ENCODE measurements at places on chromosomes 11 and 22.
A peak's percentile ranks its signal among the peaks of the same experiment; 100 is the strongest.

GRCh38 chr11:7924536-7924935 is 6.5 kb downstream of the OR10A6 start:
- DNase-seq = no peak

GRCh38 chr11:14444441-14445189 is 55.0 kb downstream of the COPB1 start:
- DNase-seq = no peak

DNA sequence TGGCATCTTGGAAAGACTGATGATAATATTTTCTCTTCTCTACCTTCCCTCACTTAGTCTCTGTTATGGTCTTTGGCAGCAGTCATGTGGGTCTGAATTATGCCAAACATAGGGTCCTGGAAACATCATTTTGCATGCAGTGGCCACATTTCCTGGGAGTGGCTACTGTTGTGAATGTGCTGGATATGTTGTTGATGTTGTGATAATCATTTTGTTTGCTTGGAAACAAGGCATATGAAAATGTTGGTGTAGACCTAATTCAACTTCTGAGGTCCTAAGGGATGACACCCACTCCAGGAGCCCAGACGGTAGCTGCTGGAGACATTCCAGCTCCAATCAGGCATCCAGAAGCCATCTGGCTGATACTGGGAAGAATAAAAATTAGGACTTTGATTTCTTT is 109.7 kb downstream of the DCDC1 start:
- no peak for DNase-seq

DNA sequence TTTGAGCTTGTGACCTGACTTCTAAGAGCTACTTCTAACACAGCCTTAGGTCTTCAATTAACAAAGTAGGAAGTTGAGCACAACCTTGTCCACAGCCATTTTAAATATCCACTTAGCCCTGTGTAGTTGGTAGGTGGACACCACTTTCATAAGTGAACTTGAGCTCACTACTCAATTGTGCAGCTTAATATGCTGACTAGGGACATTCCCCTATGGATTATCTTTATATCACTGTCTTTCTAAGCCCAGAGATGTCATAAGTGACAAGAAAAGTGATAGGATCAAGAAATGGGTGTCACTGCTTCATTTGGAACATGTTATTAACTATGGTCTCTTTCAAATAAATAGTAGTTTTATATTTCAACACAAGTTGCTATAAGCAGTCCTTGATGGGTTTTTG is 4.0 kb upstream of the ATP5MG start:
- DNase-seq = no peak

GRCh38 chr11:6618117-6619003 is 862 bp downstream of the TPP1 start:
- no peak for DNase-seq

DNA sequence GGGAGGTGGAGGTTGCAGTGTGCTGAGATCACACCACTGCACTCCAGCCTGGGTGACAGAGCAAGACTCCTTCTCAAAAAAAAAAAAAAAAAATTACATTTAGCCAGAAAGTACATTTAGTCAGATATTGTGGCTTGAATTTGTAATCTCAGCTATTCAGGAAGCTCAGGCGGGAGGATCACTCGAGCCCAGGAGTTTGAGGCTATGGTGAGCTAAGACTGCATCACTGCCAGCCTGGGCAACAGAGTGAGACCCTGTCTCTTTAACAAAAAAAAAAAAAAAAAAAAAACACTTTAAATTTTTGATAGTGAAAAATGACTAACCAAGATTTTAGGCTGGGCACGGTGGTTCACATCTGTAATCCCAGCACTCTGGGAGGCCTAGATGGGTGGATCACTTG is 27.3 kb downstream of the MRTFA start:
- DNase-seq = no peak

GRCh38 chr11:118620529-118621070 is 13.2 kb downstream of the PHLDB1 start:
- DNase-seq = no peak

DNA sequence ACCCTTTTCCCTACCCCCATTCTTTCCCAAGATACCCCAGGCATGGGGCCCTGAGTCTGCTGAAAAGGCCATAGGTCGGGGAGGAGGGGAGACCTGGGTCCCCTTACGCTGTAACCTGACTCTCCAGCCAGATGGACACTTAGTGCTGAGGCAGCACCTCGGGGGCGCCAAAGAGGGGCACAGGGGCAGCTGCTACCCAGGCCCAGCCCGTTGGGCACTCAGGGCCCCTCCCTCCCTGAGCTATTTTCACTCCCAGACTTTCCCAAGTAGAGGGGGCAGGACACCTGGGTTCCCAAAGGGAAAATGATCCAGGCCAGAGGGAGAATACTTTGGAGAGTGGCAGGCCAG is 933 bp downstream of the ACTN3 start:
- DNase-seq = no peak

DNA sequence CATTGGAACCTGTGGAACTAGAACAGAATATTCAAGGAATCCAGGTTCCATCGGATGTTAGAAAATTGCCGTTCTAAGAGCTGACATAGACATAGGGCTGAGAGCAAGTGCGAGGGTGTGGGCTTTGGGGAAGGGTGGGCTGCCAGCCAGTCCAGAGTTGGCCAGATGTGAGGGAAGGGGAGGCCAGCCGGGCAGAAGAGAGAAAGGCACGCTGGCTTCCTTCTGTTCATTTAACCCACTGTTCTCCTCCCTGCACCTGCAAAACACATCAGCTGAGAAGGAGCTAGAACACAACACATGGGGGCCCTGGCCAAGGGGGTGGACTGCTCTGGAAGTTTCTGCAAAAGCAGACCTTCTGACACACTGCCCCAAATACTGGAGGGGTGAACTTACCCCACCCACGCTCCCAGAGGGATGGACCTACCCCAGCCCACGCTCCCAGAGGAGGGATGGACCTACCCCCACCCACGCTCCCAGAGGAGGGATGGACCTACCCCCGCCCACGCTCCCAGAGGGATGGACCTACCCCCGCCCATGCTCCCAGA is 98.0 kb downstream of the SHANK2 start:
- DNase-seq = peak; percentile 40

DNA sequence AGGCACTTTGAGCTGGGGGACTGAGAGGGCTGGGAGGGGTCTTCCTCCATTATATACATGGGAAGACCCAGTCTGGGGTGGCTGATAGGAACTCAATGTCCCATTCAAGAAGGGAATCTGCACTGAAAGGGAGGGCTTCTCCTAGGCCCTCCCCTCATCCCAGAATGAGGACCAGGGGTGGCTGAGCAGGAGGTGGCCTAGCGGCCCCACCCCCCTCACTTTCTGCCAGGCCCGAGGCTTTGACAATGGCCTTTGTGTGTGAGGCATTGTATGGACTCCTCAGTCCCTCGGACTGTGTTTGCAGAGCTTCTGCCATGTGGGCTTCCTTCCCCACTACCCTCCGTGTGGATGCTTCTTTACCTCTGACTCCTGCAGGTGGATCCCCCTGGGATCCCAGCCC is 65.7 kb downstream of the NECTIN1 start:
- no peak for DNase-seq

DNA sequence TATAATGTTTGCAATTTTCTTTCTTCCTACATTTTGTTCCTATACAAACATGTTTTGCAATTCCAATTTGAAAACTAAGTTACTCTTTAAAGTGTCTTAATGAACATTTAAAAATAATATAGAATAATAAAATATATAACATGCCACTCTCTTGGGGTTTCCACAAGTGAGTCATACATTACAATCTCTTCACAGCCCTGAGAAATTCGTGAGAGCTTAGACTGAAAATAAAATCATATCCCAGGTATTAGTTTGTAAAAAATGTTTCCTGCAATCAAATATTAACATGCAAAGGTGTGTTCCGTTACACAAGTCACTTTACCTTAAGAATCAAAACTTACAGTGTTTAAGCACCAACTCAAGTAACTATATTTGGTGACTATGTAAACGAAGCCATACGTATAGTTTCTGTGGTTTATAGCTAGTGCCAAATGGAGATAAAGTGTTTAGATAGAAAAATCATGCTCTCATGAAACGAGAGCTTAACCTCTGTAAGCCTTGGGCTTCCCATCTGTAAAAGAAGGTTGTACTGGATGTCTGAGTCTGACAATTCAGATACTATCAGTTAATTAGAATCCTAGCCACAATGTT is 253.6 kb upstream of the ANO3 start:
- no peak for DNase-seq

DNA sequence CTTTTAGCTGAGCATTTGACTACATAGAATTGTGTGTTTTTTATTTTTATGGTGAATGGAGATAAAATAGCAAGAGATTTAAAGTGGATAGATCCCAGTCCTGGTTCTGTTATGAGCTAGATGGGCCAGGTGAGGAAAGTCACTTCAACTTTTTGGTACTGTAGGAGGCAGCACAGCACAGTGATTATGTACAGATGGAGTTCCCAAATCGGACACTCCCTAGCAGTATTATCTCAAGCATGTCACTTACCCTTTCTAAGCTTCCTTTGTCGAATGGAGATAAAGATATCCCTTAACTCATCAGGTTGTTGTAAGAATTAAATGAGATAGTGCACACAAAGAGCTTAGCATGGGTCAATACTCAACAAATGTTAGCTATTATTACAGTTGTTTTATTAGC is 5.3 kb downstream of the EXPH5 start:
- DNase-seq = no peak

DNA sequence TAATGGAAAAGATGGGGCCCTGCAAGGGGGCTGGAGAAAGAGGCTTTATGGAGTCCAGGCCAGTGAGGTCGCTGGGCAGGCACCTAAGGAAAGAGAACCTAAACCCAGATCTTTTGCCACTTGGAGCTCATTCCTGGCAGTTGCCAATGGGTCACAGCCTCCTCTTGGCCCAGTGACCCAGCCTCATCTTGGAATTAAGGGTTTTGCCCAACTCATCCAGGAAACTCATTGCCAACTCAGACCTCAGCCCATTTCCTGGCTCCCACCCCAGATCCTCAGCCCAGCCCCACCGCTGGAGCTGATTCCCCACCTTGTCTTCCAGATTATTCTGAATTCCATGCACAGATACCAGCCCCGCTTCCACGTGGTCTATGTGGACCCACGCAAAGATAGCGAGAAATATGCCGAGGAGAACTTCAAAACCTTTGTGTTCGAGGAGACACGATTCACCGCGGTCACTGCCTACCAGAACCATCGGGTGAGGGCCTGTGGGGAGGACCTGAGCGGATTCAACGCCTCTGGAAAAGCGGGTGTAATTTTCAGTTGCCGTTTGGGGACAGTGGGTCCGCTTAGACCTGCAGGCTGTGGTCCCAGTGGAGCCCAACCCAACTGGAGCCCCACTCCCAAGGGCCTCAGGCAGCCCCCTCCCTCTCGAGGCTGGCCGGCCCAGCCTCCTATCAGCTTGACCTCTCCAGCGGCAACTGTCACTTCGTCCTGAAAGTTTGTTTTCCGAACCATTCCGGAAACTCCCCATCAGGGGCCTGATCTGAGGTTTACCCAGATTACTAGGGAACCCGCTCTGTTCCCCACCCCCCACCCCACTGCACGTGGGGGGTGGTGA is 4.3 kb downstream of the TBX1 start:
- no peak for DNase-seq

DNA sequence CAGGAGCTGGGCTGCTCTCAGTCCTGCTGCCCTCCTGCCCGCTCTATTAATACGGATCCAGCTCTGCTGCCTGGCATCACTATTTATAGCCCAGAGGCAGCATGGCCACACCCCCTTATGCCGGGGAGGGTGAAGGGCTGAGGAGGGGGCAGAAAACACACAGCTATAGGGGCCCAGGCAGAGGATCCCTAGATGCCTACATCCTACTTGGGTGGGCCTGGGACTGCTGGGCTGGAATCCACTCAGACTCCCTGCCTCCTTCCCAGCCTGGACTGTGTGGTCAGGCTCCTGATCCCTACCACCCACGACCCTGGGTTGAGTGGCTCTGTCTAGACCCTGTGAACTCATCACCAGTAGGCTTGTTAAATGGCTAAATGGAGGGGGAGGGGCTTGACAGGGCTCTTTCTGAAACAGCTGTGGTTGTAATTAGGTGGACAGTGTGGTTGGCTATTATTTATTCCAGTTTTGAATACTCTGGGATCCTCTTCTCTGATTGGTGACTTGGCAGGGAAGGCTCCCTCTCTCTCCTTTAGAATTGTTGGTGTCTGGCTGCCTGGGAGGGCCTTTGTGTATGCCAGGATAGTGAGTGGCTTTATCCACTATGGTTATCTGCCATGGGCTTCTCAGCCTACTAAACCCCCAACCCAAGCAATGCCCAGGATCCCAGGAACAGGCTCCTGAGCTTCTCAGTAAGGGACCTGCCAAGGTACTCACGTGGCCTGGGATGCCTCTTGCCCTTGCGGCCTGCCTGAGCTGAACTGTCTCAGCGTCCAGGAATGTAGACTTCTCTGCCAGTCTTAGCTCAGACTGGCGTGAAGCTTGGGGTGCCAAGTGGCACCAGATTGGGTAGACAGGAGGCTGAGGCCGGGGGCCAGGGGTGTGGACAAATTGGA is 15.2 kb downstream of the PHLDB1 start:
- DNase-seq = peak; percentile 73
